ENCODE measurements at places on chromosomes 5 and 9.

GRCh38 chr5:126818736-126819135 lies 41.8 kb downstream of the LMNB1 start:
- no peak for DNase-seq

DNA sequence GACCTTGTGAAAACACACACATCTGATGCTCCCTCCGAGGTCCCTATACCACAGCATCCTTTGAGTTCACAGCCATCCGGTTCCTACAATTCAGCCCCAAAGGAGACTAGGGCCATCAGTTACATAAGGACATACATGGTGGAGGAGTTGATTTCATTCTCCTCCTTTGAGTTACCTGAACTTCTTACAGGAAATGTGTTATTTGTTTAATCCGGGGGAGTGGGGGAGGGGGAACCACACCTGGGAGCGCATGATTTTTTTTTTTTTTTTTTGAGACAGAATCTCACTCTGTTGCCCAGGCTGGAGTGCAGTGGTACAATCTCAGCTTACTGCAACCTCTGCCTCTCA lies 30.7 kb downstream of the SEMA4D start:
- DNase-seq, result no peak

DNA sequence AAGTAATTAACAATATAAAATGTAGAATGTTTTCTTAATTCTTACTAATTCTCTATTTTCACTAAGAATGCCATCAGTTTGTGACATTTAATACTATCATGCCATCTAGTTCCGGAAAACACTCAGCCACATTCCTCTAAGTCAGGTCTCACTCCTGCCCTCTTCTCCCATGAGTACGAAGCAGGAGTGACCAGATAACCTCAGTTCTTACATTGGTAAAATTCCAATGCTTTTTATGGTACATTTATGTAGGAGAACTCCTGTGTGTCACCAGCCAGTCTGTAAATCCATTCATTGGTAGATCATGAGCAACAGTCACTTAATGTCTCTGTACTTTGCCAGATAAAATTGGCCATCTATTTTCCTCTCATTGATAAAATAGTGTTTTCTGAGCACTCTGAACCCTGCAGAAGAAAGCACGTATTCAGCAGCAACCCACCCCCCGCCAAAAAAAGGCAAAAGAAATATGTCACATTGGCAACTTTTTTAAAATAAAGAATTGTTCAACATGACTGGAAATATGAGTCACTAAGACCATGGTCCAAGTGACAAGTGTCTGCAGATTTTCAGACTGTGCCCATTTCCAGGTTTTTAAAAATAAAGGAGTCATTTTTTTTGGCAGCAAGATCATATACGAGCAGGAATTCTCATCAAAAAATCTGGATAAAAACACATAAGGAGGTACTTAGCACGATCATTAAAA lies 11.8 kb downstream of the GLIS3 start:
- no peak for DNase-seq

GRCh38 chr9:61671276-61671973 lies 481.6 kb downstream of the SPATA31A7 start:
- DNase-seq, result no peak

DNA sequence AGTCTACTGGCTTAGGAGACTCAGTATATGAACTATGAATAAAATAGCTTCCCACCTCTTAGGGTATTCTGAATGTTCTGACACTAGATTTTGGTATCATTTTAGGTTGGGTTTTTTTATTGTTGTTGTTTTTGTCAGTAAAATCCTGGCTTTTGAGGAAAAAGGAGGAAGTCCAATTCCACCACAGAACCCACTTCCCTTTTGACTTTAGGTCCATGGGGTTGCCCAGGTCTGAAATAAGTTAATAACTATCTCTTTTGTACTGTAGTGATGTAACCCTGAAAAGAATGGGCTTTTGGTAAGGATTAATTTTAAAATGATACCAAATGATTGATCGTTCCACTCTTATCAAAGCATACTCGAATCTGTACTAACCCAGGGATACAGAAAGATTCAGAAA lies 29.1 kb upstream of the IL12B start:
- DNase-seq, result peak; percentile 73

DNA sequence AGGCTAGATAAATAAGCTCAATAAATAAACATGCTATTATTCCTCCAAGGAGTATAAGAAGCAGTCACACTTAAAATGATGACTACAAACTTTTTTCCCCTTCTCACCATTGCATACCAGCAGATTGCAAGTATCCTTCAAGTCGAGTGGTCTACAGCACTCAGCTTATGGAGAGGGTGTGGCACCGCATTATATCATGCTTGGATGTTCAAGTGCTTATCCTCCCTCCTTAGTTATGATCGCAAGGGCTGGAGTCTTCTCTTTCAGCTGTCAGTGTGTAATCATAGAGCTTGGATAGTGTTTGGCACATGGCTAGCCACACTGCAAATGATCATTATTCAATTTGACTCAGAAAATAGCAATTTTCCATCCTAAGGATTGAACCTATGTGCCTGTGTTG lies 124.0 kb downstream of the CARTPT start:
- DNase-seq, result no peak

DNA sequence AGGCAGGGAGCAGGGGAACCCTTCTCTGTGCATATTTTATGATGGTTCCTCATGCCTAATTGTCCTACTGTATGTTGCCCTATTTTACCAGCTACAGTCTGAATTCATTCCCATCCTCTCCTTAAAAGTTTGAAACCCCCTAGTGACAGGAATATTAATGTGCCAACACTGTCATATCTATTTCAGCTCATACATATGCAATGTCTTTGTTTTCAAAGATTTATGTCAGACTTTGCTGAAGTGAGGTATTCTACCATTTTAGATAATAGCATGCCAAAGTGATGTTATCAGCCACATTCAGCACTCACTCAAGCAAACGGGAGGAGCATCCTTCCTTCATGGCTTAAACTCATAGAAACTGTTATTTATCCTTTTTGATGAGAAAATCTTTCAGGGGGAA lies 696.5 kb downstream of the NR2F1-AS1 start:
- no peak for DNase-seq

GRCh38 chr9:77893706-77894105 lies 137.9 kb downstream of the GNAQ start:
- DNase-seq, result no peak

- DNase-seq, result peak; percentile 54
Measured at GRCh38 chr9:68844631-68845612, 139.9 kb downstream of the PIP5K1B start.

- peak; percentile 18 for DNase-seq
Measured at GRCh38 chr5:176373100-176373818, 8.0 kb downstream of the ARL10 start.

GRCh38 chr5:173237143-173237874 lies 2.3 kb upstream of the NKX2-5 start:
- DNase-seq, result no peak

GRCh38 chr9:72211047-72211446 lies 61.8 kb downstream of the GDA start:
- no peak for DNase-seq

- peak; percentile 2 for DNase-seq
Measured at GRCh38 chr9:109926421-109926869, 146.4 kb downstream of the PALM2AKAP2 start.

DNA sequence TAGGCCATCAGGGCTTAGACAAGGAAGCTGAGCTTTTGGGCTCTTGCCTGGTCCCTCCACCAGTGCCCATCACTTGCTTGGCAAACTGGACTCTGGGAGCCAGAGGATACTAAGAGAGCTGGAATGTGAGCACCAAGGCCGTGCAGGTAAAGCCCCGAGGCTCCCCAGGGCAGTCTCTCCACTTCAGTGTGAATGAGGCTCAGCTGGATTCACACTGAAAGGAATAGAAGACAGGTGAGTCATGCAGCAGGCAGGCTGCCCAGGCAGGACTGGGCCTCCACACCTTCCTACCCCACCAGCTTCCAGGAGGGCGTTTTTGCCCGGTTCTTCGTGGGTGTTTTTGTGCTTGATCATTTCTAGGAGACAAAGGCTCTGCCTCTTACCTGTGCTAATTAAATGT lies 7.3 kb upstream of the CTSV start:
- no peak for DNase-seq

DNA sequence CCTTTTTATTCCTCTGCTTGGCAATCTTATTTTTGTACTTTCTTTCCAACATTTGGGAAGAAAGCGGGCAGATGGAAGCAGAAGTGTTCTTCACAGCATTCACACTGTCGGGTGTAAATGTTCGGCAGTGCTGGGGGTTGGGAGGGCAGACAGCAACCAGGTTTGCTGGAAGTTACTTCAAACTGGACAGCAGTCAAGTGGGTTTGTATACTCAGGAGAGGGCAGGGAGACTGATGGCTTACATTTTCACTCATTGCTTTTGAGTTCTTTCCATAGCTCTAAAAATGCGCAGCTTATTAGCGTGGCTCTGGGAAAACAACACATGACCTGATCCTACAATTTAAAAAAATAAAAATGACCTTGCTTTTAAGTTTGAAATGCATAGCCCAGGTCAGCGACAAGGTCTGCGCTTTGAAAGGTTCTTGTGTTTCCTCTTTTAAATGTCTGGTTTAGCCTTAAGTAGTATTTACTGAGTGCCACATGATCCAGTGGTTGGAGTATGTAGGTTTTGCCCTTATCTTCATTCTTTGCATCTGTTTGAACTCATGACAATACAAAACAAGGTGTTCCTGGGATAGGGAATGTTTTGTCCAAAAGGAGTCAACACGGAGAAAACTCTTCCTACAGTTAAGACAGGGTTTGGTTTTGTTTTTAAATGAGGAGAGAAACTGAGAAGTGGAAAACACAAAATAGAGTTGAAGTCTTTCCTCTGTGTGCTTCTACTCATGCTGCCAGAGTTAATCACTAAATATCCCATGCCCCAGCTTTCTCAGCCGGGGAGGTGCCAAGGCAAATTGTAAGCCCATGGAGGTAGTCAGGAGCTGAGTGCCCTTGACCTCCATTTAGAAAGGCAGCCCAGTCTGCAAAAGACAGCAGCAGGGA lies 132.7 kb upstream of the DMRT1 start:
- no peak for DNase-seq

Measured in CD14-positive monocyte (primary cell).